LHCN-M2 (cell line): ENCODE measurements at places on chromosomes 2 and 18. TPM values are rescaled to one million over a fixed set of nuclear protein-coding genes. Genes with fewer than 3 reads are reported as not detected.

LPIN2 gene
- 38.9 and 42.0 TPM in 2 replicates for total RNA-seq

RGPD4 gene
- total RNA-seq: not detected in 2 replicates

ACOXL gene
- not detected in 2 replicates for total RNA-seq

CYBRD1 gene
- total RNA-seq: 102 and 120 TPM in 2 replicates

DQX1 gene
- not detected in 2 replicates for total RNA-seq

SERPINB3 gene
- total RNA-seq: not detected in 2 replicates

GCG gene
- 0.17 TPM in 1 of 2 replicates, not detected in the other for total RNA-seq

AP1S3 gene
- 1.7 and 1.8 TPM in 2 replicates for total RNA-seq

LCT gene
- 0.06 TPM in 1 of 2 replicates, not detected in the other for total RNA-seq

RAB27B gene
- 30.9 and 41.2 TPM in 2 replicates for total RNA-seq
